Inflammatory macrophage treated with lipopolysaccharide for 4 hours (primary cell): ENCODE measurements at places on chromosomes 2 and 18.

DNA sequence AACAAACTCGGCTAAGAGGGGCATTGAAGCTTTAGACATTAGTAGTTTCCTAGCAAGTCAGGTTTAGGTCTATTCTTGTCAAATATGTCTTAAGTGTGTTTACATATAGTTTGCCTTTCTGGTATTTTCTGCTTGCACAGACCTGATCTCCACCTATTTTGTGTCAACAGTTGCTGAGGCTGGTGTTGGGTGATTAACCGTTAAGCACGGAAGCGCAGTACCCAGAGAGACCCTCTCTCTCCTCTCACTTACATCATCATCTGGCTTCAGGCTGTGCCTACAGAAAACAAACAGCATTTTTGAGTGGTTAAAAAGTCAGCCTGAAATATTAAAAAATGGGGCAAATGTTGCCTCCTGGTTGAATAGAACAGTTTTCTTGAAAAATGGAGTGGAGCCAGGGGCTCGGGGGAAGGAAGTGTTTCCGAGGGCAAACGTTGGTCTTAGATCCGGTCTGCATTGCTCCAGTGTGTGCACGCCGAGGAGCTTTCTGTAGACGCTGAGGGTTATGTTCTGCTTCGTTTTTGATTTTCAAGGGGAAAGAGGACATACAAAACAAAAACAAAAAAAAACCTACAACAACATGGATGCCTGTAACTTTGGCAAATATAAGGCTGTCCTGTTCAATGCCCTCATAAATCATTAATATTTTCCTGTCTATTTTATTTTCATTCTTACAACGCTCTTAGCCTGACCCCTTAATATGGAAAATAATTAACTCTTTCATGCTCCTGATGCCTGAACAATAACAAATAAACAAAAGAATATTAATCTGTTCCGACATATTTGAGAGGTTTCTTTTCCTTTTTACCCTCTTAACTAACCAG, 120.8 kb downstream of the MEIS1 start:
- DNase-seq, result no peak

DNA sequence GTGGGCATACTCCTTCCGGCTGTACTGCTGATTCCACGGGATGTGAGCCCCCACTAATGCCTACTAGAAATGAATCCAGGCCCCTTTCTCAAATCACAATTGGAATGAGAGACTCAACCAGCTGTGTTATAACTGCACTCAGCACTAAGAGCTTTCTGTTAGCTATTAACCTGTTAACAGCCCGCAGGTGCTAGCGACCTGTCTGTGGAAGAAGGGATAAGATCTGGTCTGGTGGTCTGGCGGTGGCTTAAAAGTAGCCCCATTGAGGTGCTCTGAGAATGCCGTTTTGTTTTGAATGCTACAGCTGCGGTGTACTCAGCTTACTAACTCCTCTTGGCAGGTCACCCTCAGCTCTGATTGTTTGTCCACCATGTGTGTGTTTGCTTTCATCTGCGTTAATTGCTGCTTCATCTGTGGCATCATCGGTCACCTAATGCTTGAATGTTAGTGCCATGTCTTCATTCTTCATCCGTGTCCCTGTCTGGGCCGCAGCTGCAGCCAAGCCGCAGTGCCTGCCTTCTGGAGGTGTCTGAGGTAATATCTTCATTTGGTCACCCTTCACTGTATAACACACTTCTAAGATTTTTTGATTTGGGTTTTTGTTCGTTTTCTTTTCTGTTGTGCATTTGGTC, 16.3 kb downstream of the RAB12 start:
- DNase-seq, result no peak

GRCh38 chr2:224333726-224334482, 68.0 kb downstream of the FAM124B start:
- DNase-seq, result no peak

DNA sequence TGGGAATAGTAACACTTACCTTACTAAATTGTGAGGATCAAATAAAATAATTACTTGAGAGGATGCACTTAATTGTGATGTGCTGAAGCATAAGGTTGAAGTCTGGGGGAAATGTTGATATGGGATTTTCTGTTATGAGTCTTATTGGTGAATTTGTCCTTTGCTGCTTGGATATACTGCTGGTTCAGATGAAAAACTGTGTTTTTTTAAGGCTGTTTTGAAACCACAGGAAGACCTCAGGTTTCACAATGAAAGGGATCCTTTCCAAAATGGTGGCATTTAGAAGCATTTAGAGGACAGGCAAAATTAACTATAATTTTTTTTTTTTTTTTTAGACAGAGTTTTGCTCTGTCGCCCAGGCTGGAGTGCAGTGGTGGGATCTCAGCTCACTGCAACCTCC, 34.9 kb downstream of the SPATS2L start:
- DNase-seq, result no peak

DNA sequence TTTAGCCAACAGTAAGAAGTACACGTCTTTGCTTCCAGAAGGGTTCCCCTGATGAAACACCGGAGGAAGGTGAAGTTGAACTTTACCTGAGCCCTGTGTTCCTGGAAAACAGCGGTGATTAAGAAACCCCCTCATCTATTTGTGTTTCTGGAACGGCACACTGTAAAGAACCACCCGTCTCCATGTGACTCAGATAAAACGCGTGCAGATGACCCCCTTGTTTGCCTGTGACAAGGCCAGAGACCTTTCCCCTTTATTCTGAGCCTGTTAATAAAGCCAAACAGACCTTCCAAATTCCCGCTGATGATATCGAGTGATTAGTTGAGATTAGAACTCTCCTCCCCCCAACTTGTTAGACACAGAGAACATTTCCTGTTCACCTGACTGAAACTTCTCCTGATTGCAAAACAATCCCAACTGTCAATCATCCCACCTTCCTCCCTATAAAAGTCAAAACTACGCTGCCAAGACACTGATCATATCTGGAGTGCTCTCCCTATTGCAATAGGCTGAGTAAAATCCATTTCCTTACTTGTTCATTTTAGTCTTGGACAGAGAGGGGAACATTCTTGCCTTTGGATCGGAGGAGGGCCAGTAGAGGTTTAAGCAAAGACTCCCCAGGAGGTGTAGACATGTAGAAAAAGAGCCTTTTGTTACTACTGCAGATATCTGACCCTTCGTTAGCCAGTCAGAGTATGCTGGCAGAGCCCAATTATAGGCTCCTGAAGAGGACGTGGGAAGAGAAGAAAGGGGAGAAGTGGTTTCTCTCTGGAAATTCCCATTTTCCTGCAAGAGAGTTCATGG, 914 bp upstream of the IWS1 start:
- DNase-seq, result no peak

DNA sequence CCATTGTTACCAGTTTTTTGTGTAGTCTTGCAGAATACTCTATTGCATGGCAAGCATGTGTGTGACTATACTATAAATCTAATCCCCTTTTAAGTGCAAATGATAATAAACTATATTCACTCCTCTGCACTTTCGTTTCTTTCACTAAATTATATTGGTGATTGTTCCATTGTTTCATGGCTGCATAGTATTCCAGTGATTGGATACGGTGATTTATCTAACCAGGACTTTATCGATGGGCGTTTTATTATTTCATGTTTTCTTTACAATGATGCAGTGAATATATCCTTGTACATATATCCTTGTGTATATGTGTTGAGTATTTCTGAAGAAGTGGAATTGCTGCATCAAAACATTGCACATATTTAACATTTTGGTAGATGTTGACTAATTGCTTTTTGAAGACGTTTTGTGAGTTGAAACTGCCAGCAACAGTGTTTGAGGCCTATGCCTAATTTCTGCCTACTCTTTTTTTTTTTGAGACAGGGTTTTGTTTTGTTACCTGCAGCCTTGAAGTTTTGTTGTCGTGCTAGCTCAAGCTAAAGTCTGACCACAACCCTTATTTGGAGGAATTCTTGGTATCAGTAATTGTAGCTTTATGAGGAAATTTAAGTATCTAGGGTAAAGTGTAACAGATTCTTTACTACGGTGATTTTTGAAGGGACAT, 2.7 kb downstream of the MIB1 start:
- DNase-seq, result no peak

DNA sequence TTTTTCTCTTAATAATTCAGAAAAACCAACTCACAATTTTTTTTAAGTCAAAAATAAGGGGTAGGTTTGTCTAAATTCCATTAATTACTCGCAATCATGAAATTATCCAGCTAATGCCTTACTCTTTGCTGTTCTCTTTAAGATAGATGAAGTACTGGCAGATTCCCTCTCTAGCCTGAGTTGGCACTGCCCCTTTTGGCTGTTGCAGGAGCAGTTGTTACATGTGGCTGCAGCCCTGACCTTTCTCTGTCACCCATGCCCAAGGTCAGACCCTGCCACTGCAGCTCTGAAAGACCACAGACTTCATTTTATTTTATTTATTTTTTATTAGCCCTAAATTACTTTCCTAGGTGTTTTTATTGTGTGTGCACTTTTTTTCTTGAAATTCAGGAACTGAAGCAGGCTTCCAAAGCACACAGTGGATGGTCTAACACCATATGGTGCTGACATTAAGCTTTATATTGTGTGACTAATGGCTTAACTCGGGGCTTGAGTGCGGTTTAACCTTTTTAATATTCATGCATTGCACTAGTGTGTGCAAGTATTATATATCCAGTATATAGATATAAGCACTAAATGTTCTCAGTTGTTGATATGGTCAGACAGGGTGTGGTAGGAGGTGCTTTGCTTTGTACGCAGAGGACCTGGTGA, 313.0 kb downstream of the CDH2 start:
- no peak for DNase-seq

GRCh38 chr2:174331595-174332216, 3.0 kb upstream of the SP9 start:
- no peak for DNase-seq

DNA sequence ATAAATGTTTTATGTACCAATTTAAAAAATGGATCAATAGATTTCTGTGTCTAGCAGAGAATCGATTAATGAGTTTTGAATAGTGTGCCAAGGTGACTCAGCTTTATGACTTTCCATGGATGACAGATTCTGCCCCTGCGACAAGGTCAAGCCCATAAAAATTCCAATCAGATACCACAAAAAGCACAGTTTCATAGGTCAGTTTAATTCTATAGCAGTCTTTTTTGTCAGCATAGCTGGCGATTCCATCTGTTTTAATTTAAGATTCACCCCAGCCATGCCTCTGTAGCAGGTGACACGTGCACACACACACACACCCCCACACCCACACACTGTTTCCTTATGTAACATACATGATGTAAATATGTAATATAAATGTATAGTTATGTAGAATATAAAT, 28.9 kb downstream of the RAB31 start:
- no peak for DNase-seq

DNA sequence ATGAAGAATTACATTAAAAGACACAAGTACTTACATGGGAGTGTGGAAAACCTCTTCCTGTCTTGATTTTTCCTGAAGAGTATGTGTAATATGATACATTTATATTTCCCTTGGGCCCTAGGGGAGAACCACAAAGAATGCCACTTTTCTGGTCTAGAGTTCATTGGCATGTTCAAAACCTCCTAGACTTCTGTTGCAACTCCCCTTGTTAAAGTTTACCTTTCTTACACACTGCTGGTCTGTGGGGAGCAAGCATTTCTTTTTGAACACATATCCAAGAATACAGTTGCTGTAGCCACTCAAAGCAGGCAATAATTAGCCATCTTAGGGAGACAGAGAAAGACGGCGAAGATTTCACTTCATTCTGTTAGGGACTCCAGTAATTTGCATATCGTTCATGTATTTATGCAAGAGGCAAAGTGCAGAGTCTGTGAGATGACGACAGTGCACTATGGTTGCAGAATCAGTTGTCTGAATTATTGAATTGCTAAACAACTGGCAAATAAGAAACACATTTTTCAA, 103.5 kb downstream of the NOL4 start:
- DNase-seq, result no peak

DNA sequence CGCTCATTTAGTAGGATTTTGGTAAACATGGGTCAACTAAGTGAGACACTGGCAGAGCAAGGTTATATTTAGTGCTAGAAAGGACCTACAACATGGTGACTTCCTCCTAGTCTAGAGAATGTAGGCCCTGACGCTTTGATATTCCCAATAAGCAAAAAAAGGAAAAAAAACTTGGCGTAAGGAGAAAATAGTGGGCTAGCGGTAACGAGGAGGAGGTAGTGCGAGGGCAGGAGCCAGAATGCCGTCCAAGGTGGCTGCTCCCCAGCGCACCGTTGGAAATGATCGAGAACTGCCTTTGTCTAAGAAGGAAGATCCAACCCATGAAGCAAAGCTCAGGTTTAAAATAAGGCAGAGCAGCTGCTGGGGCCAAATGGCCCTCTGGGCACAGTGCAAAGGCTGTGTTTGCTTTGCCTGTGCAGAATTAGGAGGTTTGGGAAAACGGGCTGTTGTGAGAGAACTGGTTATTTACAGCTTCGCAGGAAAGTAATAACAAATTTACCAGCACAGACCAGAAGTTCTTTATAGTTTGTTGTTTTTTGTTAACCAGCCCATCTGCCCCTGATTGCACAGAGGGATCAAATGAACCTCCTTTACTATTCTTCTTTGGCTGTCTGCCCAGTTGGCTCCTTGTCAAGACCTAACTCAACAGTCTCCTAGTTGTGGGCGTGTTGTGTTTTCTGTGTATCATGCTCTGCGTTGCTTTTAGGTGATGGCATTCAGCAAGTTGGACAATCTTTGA, 86.6 kb downstream of the ITGB1BP1 start:
- DNase-seq, result no peak

DNA sequence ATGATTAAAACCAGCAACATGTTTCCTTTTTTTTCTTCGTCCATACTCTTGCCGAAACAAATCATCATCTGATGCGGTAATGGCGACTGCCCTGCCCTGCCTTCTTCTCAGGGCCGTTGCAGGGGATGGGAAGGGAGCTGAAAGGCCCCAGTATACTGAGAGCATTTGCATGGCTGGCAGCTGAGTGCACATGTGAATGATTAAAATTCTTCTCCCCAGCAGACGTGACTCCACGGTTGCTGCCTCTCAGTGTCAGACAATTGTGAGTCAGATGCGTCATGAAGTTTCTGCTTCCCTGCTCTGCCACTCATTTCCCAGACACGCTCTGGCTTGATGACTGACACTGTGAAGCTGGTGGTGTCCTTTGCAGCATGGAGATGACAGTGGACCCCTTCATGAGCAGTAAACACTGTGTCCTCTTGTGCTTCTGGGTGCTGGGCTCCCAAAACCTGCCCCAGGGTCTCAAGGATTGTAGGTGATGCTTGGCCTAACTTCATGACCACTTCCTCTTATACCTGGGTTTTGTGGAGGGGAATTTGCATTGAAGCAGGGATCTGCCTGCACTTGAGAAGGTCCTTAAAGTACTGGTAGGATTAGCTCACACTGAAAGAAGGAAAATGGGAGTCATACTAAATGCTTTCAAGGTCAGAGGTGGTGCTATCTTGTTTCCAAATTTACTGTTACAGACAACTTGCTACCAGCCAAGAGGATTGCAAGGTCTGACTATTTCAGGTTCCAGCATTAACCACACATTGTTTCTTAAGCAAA, 222.5 kb upstream of the COPS8 start:
- DNase-seq, result peak; percentile 22

GRCh38 chr2:117918608-117919007, 95.3 kb downstream of the CCDC93 start:
- DNase-seq, result no peak

DNA sequence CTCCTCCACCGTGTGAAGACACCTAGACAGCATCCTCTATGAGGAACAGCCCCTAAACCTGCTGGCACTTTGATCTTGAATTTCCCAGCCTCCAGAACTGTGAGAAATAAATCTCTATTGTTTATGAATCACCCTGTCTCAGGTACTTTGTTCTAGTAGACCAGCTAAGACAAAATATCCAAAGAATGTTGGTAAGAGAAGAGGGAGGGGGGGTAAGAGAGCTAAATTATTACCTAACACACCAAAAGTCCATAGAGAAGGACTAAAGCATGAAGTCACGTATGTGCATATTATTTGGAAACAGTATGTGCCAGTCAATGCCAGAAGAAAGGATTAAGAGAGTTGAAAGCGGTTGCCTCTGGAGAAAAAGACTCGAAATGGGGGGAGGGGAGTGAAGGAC, 211.0 kb downstream of the SP3 start:
- DNase-seq, result no peak
